ENCODE measurements at places on chromosomes 3 and 15.

GRCh38 chr3:40780925-40781406 is 256.2 kb downstream of the ZNF621 start:
- DNase-seq, result peak; percentile 38

DNA sequence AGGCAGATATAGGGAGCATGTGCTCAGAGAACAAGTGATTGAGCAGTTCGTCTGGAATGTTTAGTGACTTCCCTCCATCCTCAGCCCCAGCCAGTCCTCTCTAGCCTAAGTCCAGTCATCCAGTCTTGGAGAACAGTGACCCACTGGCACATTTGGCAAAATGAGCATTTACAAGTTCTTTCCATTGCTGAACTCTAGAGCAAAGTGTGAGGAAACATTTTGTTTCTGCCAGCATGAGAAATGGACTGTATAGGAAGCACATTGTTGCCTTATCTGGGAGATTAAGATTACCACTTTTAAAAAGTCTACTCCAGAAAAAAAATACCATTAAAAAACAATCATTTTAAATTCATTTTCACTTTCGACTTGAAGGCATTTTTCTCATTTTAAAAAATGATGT is 353.6 kb downstream of the SHQ1 start:
- no peak for DNase-seq

DNA sequence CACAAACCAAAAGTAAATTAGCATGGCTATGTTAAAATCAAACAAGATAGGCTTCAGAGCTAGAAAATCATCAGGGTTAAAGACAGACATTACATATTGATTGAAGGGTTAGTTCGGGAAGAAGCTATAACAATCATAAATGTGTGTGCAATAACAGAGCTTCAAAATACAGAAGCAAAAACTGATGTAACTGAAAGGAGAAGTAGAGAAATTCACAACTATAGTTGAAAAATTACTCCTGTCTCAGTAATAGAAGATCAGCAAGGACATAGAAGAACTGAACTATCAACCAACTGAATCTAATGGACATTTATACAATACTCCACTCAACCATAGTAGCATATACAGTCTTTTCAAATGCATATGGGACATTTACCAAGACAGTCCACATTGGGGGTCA is 59.4 kb downstream of the MCTP2 start:
- DNase-seq, result no peak

DNA sequence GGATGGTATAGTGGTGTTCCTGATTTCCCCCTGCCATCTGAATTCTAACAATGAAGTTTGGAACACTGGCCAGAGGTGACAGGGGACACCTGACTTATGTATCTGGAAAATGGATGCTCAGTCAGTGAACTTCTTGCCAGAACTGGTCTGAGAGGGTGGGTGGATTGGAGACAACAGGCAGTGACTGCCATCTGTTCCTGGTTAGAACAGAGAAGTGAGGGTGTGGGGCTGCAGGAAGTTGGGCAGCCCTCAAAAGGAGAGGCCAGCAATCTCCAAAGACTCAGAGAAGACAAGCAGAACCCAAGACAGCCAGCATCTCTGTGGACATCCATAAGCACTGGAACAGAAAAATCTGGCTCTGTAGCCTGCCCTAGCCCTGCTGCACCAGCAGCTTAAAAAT is 50.5 kb downstream of the ANP32A start:
- no peak for DNase-seq

- no peak for DNase-seq
These were observed 337.2 kb upstream of the DNAJC19 start for GRCh38 chr3:181326637-181327223.

- no peak for DNase-seq
These were observed 385.9 kb upstream of the DPH6 start for GRCh38 chr15:35931799-35932341.

GRCh38 chr3:135930255-135930654 is 35.3 kb upstream of the PPP2R3A start:
- DNase-seq, result no peak

- DNase-seq, result no peak
These were observed 102.4 kb downstream of the ARRDC4 start for GRCh38 chr15:98062869-98063268.

DNA sequence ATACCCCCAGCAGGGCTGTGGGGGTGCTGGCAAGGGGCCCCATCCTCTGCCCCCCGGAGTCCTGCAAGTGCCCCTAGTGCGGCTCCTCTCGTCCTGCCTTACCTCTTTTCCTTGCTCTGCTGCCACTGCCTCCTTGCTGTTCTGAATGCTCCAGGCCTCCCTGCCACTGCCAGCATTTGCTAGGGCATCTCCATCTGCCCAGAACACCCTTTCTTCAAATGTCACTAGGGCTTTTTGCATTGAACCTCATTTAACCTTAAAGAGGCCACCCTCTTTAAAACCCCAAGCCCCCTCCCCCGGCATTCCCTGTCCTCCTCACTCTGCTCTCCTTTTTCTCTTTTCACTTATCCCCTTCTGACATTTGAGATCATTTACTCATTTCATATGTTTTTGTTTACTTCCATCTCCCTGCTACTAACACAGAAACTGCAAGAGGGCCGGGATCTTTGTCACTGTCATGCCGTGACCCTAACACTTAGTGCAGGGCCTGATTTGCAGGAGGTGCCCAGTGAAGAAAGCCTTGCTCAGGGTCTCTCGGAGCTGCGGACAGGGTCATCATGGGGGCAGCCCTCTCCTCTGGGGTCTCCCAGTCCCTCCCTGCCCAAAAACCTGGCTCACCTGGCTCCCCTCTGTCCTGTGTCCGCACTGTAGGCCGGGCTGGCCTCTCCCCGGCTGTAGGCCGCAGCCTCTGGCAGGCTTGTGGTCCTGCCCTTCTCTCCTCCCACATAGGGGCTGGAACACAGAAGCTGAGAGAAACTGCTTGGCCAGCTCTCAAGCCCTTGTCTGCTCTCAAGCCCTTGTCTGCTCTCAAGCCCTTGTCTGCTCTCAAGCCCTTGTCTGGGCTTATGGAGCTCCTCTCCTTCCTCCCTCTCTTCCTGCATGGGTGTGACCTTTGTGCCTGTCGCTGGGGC is at the start of gene ACOX2:
TSS of gene ACOX2 (minus strand) at position 690 of the 911 bp plus-strand sequence. CDS start 2,084 bp downstream, outside the sequence.
- no peak for DNase-seq

DNA sequence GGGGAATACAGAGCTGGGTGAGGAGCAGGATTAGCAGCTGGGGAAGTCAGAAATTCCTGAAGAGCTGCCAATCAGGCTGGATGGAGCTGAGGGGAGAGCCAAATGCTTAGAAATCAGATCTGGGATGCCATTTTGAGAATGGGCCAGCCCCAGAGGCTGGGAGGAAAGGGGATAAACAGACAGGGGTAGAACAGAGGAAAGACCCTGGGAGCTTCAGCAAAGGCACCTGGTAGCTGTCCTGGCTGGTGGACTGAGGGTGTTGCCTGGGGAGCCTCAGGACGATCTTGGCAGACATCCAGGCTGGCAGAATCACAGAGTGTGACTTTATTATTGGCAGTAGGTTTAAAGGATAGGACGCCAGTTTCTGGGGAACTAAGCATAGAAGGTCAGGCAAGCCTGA is 97.8 kb downstream of the SQOR start:
- DNase-seq, result no peak

DNA sequence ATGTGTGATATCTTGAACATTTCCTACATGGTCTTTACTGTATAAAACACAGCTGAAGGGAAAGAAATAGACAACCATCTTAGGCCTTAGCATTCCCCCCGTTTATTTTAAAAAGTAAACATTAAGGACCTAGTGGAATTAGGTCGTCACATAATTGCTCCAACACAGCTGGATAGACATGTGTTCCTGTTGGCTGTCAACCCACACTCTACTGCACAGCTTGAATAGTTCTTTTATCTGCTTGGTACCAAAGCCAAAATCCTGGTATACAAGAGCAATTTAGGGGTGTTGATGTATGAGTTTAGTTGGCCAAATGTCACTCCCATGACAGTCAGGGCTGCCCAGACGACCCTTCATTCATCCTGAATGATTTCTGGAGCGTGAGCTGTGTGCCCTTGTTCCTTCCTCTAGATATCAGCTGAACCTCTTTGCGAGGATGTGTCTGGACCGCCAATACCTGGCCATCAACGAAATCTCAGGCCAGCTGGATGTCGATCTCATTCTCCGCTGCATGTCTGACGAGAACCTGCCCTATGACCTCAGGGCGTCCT is 179.7 kb downstream of the ITPR1 start:
- DNase-seq, result no peak

GRCh38 chr3:75220932-75221331 is 443.2 kb upstream of the FRG2C start:
- DNase-seq, result no peak

GRCh38 chr15:65383991-65384390 is 6.2 kb upstream of the IGDCC3 start:
- no peak for DNase-seq

- DNase-seq, result no peak
These were observed 16.2 kb downstream of the SQOR start for GRCh38 chr15:45650889-45651525.

- DNase-seq, result no peak
These were observed 57.4 kb downstream of the ABHD5 start for GRCh38 chr3:43748179-43748578.

DNA sequence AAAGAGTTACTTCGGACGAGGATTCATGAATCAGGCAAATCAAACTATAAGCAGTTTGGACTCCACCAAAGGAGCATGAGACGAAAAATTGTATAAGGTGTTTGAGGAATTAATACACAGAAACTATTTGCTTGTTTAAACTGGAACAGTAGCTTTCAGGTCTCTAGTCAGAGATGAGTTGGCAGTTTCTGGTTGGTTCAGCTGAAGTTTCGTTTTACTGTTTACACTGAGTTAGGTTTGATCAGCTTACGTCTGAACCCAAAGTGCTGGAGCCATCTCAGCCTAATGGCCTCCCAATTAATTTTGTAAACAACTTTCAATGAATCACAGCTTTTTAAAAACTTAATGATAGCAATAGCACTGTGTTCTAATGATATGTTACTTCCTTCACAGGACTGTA is 703.7 kb downstream of the NLGN1 start:
- DNase-seq, result no peak

- no peak for DNase-seq
These were observed 3.4 kb upstream of the OGG1 start for GRCh38 chr3:9746330-9746729.

DNA sequence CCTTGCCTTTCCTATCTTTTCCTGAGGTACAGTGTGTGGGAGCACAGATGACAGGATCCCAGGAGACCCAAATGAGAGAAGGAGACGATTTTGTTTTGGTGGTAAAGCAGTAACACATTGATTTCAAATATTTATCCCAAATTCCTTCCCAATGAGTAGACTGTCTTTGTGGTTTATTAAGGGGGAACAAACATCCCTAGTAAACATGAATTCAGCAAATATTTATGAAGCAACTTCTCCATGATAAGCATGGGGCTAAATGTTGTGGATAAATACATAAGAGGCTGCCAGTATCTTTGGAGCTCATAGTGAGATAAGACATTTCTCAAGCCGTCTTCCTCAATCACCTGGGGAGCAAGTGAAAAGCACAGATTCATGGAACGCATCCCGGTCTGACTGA is 460.8 kb upstream of the CFAP20DC start:
- DNase-seq, result no peak

GRCh38 chr15:99957642-99958013 is 224.4 kb upstream of the LYSMD4 start:
- no peak for DNase-seq

DNA sequence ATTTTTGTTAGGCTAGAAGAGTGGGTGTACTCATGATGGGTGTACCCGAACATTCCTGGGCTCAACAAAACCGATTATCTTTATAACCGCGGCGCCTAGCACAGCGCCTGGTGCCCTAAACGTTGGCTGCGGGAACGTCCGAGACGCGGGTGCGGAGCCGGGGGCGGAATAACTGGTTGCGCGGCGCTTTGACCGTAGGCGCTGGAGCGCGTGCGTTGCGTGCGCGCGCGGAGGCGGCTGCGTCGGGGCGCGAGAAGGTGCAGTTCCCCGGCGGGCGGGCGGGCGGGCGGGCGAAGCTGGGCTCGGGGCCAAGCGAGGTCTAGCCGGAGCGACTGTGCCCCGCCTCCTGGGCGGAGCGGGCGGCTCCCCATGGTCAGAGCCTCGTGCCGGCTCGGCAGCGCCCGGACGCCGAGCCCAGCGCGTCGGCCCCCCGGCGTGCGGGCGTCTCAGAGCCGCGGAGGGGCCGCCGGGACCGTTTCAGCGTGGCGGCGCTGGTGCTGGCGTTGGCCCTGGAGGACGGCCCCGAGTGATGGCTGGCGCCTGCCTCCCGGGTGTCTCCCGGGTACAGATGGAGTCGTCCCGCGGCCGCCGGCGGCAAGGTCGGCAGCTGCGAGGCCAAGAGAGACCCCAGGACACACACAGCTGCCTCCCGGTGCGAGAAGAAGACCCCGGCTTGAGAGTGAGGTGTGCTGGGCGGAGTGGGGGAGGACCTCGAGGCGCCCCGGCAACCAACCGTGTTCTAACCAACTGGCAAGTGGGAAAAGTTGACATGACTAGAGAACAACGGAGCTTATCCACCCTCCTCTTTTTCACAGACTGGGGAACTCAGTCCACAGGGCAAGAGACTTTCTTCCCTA is at the start of gene PLAAT1:
TSS of gene PLAAT1 (plus strand) at position 373 of the 857 bp plus-strand sequence. CDS start 14,429 bp downstream, outside the sequence.
- peak; percentile 29 for DNase-seq

DNA sequence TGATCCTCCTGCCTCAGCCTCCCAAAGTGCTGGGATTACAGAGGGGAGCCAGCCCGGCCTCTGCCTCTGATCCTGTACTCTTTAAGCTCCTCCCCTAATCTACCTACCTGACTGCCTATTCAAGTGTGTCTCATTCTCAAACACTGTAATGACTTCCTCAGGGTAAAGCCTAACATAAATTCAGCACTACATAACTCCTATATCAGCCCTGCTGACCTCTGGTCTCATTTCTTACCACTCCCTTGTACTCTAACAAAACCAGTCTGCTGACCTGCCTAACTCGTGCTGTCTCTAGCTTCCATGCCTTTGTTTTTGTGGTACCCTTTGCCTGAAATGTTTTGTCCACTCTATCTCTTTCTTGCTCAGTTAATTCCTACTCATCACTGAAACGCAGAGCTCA is 172.1 kb upstream of the IL12A start:
- DNase-seq, result no peak

DNA sequence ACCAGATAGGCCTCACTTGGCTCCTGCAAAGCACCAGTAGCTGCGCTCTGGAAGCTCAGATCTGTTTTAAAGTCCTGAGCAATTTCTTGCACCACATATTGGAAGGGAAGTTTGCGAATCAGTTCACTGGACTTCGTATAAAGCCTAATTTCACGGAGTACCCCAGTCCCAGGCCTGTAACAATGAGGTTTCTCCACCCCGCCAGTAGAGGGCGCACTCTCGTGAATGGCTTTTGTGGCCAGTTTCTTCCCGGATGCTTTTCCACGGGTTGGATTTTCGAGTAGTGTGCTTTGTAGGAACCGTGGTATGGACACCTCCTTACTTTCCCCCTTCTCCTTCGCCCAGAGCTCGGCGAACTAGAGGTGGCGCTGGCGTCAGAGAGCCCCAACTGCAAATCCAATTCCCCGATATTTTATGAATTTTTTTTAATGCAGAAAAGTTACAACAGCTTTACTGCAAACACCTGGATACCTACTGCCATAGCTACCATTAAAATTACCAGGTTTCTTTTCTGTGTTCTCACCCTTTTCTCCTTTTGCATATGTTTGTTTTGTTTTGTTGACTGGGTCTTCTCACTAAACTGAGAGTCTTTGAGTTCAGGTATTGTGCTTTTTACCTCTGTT is 13.3 kb downstream of the RARB start:
- no peak for DNase-seq

- DNase-seq, result no peak
These were observed 17.0 kb downstream of the CHRM5 start for GRCh38 chr15:33985287-33985686.

All from nucleus accumbens (tissue), 56 donors.